Fibroblast of lung (primary cell): ENCODE measurements at places on chromosomes 1 and 21.
A peak's percentile ranks its signal among the peaks of the same experiment; 100 is the strongest.

DNA sequence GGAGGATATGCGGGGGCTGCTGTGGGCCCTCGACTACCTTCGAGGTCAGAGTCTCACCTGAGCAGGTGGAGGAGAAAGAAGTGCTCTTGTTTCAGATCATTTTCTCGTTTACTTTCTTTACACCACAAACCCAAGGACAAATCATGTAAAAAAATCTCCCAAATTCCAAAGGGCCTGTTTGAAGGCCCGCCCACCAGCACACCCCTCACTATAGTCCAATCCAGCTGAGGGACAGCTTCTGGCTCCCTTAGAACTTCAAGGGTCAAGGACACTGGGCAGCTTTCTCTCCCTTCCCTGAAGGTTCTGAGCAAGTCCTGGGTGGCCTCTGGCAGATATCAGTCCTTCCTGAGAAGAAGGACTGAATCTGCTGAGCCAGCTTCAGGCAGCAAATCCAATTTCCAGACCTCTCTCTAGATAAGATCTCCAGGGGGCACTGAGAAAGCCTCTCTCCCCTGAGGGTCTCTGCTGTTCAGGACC is 5.5 kb downstream of the STK40 start:
- no peak for DNase-seq

DNA sequence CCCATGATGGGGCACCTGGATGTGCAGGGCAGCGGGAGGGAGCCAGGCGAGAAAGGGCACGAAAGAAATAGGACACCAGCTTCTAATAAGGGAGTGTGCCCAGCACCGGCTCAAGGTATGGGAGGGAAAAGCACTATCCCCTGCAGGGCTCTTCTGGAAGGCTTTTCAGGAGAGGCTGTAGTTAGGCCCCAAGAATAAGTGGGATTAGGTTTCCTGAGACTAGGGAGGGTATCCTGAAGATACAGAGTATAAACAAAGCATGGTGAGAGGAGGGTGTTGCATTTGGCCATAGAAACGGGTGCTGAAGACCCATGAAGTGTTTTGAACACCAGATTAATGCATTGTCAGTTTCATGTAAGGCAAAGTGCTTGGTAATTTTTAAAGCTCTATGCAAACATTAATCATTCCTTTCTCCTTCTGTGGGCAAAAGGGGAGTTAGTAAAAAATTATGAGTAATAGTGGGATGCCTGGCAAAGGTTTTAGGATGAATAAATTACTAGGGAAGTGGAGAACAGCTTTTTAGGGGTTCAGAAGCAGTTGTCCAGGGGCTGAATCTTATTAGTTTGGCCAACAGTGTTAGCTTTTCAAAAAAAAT is 74.0 kb downstream of the SYT6 start:
- DNase-seq, result no peak

DNA sequence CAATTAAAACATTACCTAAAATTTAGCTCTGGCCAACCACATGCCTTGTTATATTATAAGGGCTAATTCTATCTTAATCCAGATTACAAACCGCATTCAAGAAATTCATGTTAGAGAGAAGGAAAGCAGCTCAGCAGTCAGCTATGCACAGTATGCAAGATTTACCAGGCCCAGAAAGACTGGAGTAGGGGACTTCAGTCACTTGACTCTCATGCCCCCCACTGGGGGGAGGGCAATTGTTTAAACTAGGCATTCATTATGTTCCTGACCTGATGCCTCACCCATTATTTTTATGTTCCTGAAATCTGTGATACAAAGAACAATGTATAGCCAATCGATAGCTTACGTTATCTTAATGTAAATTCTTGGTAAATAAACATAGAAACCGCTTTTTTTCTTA is 96.9 kb downstream of the ZNF644 start:
- no peak for DNase-seq

DNA sequence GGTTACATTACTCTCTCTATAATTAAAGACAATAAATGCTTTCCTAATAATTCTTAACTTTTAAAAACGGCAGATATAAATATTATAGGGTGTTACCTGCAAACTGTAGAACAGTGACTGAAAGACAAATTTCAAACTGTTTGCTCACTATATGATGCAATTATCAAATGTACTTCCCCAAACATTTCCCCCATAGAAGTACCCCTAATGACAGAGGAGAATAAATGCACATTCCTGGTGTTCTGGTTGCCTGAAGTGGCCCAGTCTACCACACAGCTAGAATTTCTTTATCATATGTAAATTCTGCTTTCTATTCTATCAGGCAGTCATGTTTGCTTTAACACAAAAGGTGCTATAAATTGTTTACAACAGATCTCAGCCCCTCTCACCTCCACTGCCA is 70.4 kb downstream of the VAV3 start:
- no peak for DNase-seq

- no peak for DNase-seq
Measured at GRCh38 chr1:231153726-231154125, 8.1 kb upstream of the TRIM67 start.

DNA sequence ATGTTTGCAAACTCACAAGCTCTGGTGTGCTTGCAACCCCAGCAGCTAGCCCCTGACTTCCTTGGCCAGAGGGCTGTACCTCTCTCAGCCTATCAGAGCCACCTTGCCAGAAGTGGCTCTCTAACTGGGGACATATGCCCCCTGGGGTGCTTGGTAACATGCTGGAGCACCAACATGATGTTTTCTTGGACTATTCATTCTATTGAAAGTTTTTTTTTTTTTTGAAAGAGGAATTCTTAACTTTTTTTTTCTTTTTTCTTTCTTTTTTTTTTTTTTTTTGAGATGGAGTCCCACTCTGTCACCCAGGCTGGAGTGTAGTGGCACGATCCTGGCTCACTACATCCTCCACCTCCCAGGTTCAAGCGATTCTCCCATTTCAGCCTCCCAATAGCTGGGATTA is 14.7 kb upstream of the CAPN8 start:
- no peak for DNase-seq

GRCh38 chr1:109925159-109925990 is 14.7 kb downstream of the CSF1 start:
- DNase-seq, result no peak

GRCh38 chr1:229138058-229138457 is 132.9 kb upstream of the RAB4A start:
- no peak for DNase-seq

DNA sequence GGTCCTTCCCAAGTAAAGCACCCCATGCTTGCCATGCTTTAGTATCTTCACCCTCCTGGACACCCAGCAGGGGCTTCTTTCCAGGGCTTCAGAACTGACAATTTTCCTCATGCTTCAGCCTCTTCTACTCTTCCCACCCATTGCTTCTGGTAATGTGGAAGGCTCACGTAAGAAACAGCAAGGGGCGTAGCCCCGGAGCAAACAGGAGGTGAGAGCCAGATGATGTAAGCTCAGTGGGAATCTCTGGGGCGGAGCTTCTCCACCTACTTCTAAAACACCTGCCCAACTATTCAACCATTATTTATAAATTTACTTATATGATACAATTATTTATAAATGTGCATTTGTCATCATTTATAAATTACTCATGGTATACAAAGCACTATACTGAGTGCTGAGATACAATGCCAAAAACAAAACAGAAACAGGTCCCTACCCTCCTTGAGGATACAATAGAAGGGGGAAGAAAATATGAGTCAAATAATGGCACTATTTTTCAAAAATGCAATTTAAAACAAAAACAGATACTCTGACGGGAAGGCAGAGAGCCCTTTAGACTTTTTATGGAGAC is 140.1 kb upstream of the CAMK1G start:
- no peak for DNase-seq

DNA sequence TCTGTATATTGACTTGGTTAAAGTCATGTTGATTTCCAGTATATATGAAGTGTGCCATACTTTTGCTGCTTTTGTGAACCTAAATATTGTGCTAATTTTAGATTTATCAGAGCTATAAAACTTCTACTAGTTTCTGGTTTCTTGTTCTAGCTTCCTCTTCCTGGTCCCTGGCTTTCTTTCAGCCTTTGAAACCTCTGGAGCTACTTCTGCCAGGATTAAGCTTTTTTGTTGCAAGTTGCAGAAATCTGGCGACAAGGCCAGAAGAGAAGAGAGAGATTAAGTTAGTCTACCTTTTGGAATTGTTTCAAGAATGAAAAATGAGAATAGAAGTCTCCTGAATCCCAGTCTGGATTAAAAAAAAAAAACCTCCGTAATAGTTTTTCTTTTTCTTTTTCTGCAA is 13.5 kb downstream of the RNF2 start:
- DNase-seq, result no peak

- peak; percentile 48 for DNase-seq
Measured at GRCh38 chr1:243549108-243549507, 293.3 kb downstream of the SDCCAG8 start.

DNA sequence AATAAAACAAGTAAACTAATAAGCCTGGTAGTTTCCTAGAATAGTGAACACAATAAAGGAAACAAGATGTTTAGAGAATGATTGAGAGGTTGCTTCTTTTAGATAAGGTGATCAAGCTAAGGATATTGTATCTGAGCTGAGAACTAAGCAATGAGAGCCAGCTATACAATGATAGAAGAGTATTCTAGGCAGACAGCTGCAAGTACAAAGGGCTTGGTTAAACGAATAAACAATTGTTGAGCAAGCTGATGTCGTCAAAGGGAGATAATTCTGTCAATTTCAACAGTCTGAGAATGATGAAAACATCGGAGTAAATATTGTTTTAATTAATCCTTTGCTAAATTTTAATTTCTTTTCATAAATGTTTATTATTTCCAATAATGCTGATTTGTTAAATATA is 5.5 kb upstream of the FH start:
- no peak for DNase-seq

- DNase-seq, result peak; percentile 78
Measured at GRCh38 chr1:200670242-200671118, 773 bp upstream of the DDX59 start.

DNA sequence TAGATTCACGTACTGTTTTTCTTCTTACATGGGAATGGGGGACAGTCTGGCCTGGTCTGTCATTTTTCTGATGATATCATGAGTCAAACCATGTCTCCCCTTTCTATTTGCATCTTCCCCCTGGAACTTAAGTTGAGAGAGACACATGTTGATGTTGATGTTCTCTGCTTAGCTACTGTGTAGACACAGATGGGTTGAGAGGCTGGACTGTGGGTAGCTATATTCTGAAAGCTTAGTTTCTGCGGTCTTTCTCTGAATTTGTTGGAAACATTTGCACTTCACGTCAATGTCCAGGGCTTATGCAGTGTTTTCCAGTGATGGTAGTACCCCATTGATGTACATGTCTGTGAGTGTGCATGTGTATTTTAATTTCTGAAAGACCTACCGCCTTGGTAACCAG is 58.2 kb downstream of the FCRL5 start:
- no peak for DNase-seq

DNA sequence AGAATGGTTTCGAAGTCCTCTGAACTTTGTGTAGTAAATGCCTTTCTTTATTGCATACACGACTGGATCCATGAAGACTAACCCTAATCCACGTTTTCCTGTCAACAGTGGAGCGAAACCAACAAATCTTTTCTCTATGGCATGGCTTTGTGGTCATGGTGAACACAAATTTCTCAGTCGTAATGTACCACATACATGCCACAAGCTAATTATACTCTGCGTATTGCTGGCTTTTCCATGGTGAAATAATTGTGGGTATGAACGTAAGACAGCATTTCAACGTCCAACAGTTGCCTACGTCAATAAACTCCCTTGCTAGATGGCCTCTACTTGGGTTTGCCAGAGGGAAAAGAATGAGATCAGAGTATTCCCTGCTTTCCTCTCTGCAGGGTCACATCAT is 27.5 kb downstream of the INTS7 start:
- no peak for DNase-seq

- no peak for DNase-seq
Measured at GRCh38 chr1:115139381-115139780, 50.1 kb upstream of the TSPAN2 start.

DNA sequence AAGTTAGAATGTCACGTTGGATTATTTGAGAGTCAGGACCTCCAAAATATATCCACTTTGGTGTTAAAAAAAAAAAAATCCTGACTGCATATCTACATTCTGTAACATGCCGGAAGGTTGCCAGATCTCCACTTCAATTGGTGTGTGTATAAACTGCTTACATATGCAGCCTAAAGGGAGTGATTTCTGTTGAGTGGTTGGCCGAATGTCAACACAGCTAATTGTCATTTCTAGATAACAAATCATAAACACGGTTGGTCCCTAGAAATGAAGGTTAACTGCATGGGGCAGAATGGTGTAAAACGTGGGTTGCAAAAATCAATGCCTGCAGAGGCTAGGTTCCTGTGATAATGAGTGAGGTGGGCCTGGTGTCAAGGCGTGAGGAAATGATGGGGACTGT is 15.0 kb upstream of the ROR1 start:
- no peak for DNase-seq

GRCh38 chr21:42799516-42799915 is 79.8 kb downstream of the WDR4 start:
- DNase-seq, result no peak

- DNase-seq, result no peak
Measured at GRCh38 chr21:25501996-25502665, 105.2 kb downstream of the MRPL39 start.

GRCh38 chr1:212671342-212672031 is 28.2 kb downstream of the BATF3 start:
- peak; percentile 81 for DNase-seq

- no peak for DNase-seq
Measured at GRCh38 chr1:210351496-210351895, 22.8 kb downstream of the HHAT start.

DNA sequence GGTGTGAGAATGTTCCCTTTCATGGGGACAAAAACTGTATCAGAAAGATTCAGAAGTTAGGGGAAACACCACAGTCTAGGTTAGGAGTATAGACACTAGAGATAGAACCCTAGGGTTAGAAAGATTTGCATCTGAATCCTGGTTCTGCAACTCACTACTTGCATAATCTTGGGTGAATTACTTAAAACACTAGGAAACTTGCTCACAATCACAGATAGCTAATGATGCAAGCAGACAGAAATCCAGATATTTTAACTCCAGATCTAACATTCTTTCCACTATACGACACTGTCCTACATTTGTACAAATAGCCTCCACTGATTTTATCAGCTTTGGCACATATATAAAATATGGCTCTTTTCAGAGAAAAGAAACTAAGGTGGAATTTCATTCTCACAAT is 30.8 kb upstream of the GLIS1 start:
- DNase-seq, result peak; percentile 71

GRCh38 chr1:112406771-112407170 is 10.8 kb downstream of the CTTNBP2NL start:
- no peak for DNase-seq
